ENCODE measurements at places on chromosomes 7 and 10. TPM values are rescaled to one million over a fixed set of nuclear protein-coding genes. Genes with fewer than 3 reads are reported as not detected.

Gene RAMP3
- total RNA-seq, result 6.4 TPM

Gene RARRES2
- 124 TPM for total RNA-seq

Gene PBLD
- total RNA-seq, result 65.8 TPM

Gene NKX1-2
- total RNA-seq, result not detected

Gene NPSR1
- total RNA-seq, result 0.95 TPM

Gene ANXA8
- total RNA-seq, result 0.60 TPM

- no peak for DNase-seq
These were observed 55.4 kb downstream of the A1CF start for GRCh38 chr10:50830066-50830465.

GRCh38 chr10:103888113-103888841 is 29.7 kb downstream of the STN1 start:
- DNase-seq, result peak; percentile 91

GRCh38 chr7:29975561-29975960 is 14.0 kb downstream of the SCRN1 start:
- no peak for DNase-seq

DNA sequence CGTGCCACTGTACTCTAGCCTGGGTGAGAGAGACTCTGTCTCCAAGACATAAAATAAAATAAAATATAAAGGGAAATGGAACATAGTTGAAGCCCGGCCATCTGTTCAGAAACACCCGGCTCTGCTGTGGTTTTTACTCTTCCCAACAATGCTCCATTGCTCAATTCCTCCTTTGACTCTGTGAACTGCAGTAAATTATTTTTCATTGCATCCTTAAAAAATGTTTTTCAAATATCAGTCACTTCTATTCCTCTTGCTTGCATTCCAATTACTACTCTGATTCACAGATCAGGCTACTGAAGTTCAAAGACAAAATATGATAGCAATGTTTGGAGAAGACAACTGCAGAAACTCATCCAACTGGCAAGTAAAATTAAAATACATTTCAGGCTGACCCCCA is 983.0 kb downstream of the SORCS1 start:
- no peak for DNase-seq

DNA sequence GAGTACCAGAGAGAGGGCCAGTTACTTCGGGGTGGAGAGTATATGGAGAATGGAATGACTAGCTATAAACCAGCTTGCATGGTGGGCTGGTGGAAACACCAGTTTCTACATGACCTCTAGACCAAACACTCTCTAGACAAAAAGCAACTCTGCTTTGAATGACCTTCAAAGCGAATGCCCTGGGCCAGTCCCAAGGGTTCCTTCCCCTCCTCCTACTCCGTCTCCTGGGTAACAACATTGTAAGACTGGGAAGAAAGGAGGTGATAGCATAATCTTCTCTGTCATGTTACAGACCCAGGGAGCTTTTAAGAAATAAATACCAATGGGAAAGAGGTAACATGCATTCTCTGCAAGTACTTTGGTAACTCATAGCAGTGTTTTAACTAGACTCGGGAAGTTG is 7.4 kb downstream of the HK1 start:
- no peak for DNase-seq

DNA sequence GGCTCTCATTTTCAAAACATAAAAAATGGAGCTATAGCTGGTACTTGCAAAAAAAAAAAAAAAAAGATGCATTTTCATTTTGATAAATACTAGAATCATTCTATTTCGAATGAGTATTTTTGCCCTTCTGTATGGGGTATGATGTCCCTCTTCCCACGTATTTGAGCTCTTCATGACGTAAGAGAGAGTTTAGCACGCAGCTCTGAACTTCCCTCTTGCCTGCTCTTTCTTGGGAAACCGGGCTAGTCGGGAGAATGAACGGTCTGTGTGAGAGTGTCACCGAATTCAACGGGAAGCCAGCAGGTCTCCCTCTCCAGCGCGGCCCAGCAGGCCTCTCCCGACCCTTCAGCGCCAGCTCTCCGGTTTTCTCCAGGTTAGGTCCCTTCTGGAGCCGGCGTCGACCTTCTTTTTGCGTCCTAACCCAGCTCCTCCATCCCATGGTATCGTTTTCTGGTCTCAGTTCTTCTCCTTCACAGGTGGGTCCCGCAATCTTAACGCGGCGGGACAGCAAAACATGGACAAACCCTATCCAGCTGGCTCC is 159.2 kb upstream of the PITRM1 start:
- DNase-seq, result no peak

- no peak for DNase-seq
These were observed 208.0 kb downstream of the SFMBT2 start for GRCh38 chr10:7202793-7203355.

DNA sequence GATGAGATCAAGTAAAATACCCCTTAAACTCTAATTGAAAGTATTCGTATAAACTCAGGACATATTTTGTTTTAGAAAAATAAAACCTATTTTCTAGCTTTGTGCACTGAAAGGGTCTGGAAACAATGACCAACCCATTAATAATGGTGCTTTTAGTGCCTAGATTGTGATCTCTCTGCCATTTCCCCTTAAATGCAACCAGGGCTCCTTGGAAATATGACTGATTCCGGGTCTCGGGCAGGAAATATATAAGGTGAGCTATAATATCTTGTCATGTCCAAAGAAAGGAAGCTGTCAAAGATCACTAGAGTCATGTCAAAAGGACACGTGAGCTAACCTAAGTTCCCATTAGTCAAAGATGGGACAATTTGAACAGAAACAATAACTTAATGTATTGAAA is 12.4 kb upstream of the ADAM12 start:
- DNase-seq, result no peak

- DNase-seq, result no peak
These were observed 104.2 kb downstream of the ADK start for GRCh38 chr10:74255214-74255613.

DNA sequence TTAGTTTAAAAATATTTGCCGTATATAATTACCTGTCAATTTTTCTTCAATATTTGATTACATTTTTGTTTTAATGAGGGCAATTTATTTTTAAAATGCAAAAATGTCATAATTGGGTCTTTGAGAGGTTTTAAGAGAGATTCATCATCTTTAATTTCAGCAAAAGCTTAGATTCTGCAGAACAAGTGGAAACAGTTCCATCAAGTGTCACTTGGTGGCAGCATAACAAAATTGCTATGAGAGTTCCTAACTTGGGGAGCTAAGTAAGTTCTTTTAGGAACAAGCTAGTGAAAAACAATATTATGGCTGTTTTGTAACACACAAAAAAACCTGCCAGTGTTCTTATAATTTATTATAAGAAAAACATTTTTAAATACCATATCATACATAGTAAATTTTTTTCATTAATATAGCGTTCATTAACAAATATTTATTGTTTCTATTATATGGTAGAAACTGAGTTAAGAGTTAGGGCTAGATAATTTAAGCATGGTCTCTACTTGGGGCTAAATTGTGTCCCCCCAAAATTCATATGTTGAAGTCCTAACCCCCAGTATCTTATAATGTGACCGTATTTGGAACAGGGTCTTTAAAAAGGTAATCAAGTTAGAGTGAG is 155.2 kb downstream of the MAGI2 start:
- DNase-seq, result no peak
